ENCODE measurements at places on chromosomes 1 and 21. TPM values are rescaled to one million over a fixed set of nuclear protein-coding genes. Genes with fewer than 3 reads are reported as not detected.

DNA sequence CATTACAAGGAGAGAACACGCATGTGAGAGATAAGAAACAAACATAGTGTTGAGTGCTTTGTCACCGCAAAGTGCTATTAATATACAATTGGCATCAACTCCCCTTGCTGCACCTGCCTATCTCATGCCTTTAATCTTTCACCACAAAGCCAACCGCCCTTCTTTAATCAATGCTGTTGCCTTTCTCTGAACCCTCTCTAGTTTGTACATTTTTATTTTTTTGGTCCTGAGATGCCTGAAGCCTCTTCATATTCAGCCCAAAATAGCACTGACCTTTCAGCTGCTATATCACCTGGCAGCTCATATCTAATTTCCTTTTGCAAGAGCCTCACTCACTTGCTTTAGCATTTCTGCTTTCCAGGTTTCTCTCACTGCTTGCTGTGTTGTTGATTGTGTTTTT is 504.7 kb downstream of the NUF2 start:
- DNase-seq: no peak

GRCh38 chr1:182143825-182144645 is 82.5 kb upstream of the ZNF648 start:
- peak; percentile 12 for DNase-seq

GRCh38 chr1:1889847-1890505 is 911 bp downstream of the GNB1 start:
- DNase-seq: no peak

- DNase-seq: peak; percentile 25
These were observed 3.4 kb downstream of the SLC26A9 start for GRCh38 chr1:205939690-205940330.

DNA sequence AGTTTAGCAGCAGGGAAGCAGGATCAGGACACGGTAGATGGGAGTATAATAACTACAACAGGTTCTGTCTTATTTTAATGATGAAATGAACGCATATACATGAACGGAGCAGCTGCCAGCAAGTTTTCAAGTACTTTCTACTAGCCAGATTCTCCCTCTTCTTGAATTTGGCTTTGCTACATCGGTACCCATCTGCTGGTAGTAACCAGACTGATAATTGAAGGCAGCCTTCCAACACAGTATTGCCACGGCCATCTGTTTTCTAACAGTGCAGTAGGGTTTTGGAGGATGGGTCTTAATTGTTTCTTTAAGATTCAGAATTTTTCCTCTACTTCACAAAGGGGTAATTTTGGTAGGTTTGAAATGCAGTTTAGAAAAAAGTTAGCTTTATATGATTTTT is 33.4 kb downstream of the CENPF start:
- no peak for DNase-seq

DNA sequence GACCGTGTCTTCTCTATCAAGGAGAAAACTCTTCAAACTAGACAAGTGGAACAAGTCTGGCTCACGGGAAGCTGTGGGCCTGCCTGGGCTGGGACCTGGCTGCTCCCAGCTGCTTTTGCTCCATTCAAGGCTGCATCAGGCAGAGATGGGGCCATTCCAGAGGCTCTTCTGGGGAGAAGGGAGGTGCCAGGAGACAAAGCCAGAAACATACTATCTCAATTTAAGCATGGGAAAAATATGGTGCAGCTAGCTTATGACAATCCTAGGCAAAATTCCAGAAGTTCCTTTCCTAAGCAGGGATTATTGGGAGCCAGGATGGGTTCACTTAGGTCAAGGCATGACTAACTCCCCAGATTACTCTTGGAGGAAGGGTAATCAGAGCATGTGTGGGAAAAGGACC is 90.8 kb upstream of the SLC2A1 start:
- DNase-seq: no peak

DNA sequence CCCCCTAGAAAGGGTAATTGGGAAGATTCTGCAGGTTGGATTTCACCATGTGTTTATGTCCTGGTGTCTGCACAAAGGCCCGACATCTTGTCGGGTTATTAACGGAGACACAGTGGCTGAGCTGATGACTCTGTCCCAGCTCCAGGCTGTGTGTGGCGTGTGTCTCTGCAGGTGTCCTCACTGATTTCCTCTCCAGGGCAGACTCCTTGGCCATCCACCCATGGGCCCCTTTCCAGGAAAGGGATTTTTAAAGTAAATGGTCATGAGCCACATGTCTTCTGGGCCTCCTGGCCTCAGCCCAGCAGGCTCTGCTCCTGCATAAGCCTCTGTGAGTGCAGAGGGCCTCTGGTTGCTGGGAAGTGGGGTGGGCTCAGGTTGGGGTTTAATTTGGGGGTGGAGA is 418.7 kb upstream of the VAMP3 start:
- no peak for DNase-seq

DNA sequence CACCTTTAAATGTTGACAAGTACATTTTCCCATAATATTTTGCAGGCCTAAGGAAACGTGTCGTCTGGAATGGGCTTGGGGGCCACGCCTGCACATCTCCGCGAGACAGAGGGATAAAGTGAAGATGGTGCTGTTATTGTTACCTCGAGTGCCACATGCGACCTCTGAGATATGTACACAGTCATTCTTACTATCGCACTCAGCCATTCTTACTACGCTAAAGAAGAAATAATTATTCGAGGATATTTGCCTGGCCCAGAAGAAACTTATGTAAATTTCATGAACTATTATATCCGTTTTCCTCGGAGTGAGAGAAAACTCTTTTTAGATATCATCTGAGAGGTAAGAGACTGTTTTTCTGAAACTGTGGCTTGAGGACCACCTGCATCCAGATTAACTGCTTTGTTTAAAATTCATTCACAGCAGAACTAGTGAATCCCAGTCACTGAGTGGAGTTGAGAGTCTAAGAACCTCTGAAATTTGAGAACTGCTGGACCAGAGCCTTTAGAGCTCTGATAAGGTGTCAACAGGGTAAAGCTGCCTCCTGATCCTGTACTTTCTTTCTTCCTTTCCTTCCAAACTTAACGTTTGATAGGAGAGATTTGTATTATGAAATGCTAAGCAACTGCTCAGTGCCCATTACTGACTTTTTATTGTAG is 811 bp downstream of the EXO1 start:
- DNase-seq: no peak

Gene ETNK2
- 19.1 TPM for total RNA-seq

Gene CREG1
- 133 TPM for total RNA-seq

Data from H4 (cell line).